Gastrocnemius medialis (tissue), 4 donors: ENCODE measurements at places on chromosomes 7 and 10. TPM values are rescaled to one million over a fixed set of nuclear protein-coding genes. Genes with fewer than 3 reads are reported as not detected.

- no peak overlapping the region for H3K27ac ChIP-seq
- H3K27me3 ChIP-seq, result no peaks in the 10 kb centered on the region
- DNase-seq, result no peak
- H3K36me3 ChIP-seq, result no peaks in the 10 kb centered on the region
These were observed 206.4 kb upstream of the NFE2L3 start for GRCh38 chr7:25945608-25946007.

GRCh38 chr10:57786850-57787750 lies 480.6 kb downstream of the IPMK start:
- H3K27me3 ChIP-seq, result no peaks in the 10 kb centered on the region
- no peaks in the 10 kb centered on the region for H3K4me1 ChIP-seq
- H3K36me3 ChIP-seq, result no peaks in the 10 kb centered on the region
- no peak for DNase-seq
- no peak overlapping the region for H3K27ac ChIP-seq
- H3K4me3 ChIP-seq, result no peak overlapping the region

- H3K36me3 ChIP-seq, result no peaks in the 10 kb centered on the region
- peak; percentile 13 for DNase-seq
- peak within 1 kb of the TSS; percentile 74 for H3K4me3 ChIP-seq
- no peaks in the 10 kb centered on the region for H3K27me3 ChIP-seq
These were observed at the start of gene NT5C3A for GRCh38 chr7:33062023-33062781. Gene NT5C3A, minus strand, starts transcription at chr7:33062776. Its CDS starts 71 bp downstream, at chr7:33062705.

DNA sequence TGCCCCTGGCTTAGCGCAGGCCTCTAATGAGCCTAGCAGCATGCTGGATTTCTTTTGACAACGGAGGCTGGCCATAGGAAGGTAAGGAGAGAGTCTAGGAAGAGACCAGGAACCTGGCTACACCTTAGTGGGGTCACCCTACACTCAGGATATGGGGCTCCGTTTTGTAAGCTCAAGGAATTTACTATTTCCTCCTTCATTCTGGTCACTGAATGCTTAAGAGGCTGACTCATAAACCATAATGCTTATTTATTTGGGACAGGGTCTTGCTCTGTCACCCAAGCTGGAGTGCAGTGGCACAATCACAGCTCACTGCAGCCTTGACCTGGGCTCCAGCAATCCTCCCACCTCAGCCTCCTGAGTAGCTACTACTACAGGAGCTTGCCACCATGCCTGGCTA lies 38.4 kb downstream of the CARD11 start:
- H3K36me3 ChIP-seq, result no peaks in the 10 kb centered on the region
- no peak overlapping the region for H3K4me3 ChIP-seq
- H3K27me3 ChIP-seq, result no peaks in the 10 kb centered on the region
- H3K4me1 ChIP-seq, result no peaks in the 10 kb centered on the region
- no peak for DNase-seq

DNA sequence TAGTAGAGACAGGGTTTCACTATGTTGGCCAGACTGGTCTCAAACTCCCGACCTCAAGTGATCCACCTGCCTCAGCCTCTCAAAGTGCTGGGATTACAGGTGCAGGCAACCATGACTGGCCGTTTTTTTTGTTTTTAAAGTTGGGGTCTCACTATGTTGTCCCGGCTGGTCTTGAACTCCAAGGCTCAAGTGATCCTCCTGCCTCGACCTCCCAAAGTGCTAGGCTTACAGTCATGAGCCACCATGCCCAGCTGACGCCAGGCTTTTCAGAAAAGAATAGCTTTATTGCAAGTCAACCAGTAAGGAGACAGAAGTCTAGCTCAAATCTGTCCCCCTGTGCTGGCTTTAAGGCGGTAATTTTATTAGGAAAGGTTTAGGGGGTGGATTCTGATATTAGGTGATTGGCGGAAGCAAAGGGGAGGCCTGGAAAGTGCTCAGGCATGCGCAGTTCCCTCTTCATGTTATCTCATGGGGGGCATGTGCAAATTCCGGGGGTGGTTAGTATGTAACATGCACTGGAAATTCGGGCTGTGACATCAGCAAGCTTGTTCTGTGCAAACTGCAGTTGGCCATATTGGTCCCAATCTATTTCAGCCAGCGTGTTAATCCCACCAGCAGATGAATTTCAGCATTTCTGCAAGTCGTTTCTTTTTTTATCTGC lies 42.7 kb downstream of the LIMK1 start:
- H3K4me1 ChIP-seq, result no peaks in the 10 kb centered on the region
- no peak overlapping the region for H3K27ac ChIP-seq
- H3K27me3 ChIP-seq, result no peaks in the 10 kb centered on the region
- no peak overlapping the region for H3K4me3 ChIP-seq

- DNase-seq, result peak; percentile 34
- H3K36me3 ChIP-seq, result no peaks in the 10 kb centered on the region
- H3K4me1 ChIP-seq, result peaks cover 25% of the 10 kb centered on the region
- peak overlapping the region; percentile 97 for H3K27ac ChIP-seq
- no peaks in the 10 kb centered on the region for H3K27me3 ChIP-seq
- H3K4me3 ChIP-seq, result peak overlapping the region; percentile 90
These were observed 649 bp downstream of the ACTR3B start for GRCh38 chr7:152759949-152760853.

- H3K27me3 ChIP-seq, result no peaks in the 10 kb centered on the region
- DNase-seq, result no peak
- no peaks in the 10 kb centered on the region for H3K4me1 ChIP-seq
- no peak overlapping the region for H3K4me3 ChIP-seq
- H3K36me3 ChIP-seq, result no peaks in the 10 kb centered on the region
These were observed 55.7 kb upstream of the PTER start for GRCh38 chr10:16381083-16381482.

DNA sequence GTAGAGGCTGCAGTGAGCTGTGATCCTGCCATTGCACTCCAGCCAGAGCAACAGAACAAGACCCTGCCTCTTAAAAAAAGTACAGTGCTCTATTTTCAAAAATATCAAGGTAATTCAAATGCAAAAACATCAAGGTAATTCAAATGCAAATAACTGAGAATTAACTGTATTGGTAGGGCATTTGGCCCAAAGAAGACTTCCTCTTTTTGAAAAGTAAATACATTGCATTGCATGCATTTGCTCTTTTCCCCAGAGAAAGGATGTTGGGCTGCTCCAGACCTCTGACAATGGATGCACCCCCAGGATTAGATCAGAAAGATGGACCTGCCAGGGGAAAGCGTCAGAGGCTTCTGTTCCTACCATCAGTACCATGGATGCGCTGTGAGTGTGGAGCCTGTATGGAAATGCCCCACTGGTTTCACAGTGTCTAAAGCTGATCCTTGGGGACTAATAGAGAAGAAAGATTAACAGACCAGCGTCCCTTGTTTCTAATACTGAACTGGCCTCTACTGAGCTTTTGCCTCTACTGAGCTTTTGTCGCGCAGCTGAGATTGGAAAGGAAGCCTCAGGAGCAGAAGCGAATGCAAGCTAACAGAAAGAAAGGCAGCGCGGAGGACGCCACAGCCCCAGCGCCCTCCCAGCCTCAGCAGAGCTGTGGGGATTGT lies 93.5 kb upstream of the LYZL2 start:
- H3K4me3 ChIP-seq, result no peak overlapping the region
- H3K27me3 ChIP-seq, result no peaks in the 10 kb centered on the region
- no peaks in the 10 kb centered on the region for H3K36me3 ChIP-seq
- no peaks in the 10 kb centered on the region for H3K4me1 ChIP-seq
- no peak overlapping the region for H3K27ac ChIP-seq

- no peaks in the 10 kb centered on the region for H3K27me3 ChIP-seq
- no peak overlapping the region for H3K4me3 ChIP-seq
- no peaks in the 10 kb centered on the region for H3K4me1 ChIP-seq
- H3K27ac ChIP-seq, result no peak overlapping the region
These were observed 83.6 kb downstream of the PROSER2 start for GRCh38 chr10:11906714-11907113.

GRCh38 chr10:114131094-114131493 lies 42.9 kb downstream of the CCDC186 start:
- H3K36me3 ChIP-seq, result peaks cover 98% of the 10 kb centered on the region
- H3K4me3 ChIP-seq, result no peak overlapping the region
- H3K4me1 ChIP-seq, result no peaks in the 10 kb centered on the region
- H3K27ac ChIP-seq, result no peak overlapping the region
- no peaks in the 10 kb centered on the region for H3K27me3 ChIP-seq
- DNase-seq, result no peak

- H3K27ac ChIP-seq, result no peak overlapping the region
- H3K4me3 ChIP-seq, result no peak overlapping the region
- H3K36me3 ChIP-seq, result no peaks in the 10 kb centered on the region
These were observed 359.3 kb downstream of the PCLO start for GRCh38 chr7:82803411-82803810.

- no peak overlapping the region for H3K4me3 ChIP-seq
- no peaks in the 10 kb centered on the region for H3K36me3 ChIP-seq
- H3K27ac ChIP-seq, result no peak overlapping the region
- DNase-seq, result no peak
These were observed 55.6 kb upstream of the BET1 start for GRCh38 chr7:94059746-94060145.

GRCh38 chr7:20778063-20778721 lies 8.5 kb downstream of the SP8 start:
- peaks cover 95% of the 10 kb centered on the region for H3K27me3 ChIP-seq
- H3K36me3 ChIP-seq, result no peaks in the 10 kb centered on the region
- H3K27ac ChIP-seq, result no peak overlapping the region
- DNase-seq, result no peak
- no peaks in the 10 kb centered on the region for H3K4me1 ChIP-seq

CLCN1 gene
- 1.9 TPM for total RNA-seq

ZNF804B gene
- not detected for total RNA-seq

ATG9B gene
- not detected for total RNA-seq

ARL3 gene
- total RNA-seq, result 1.7 TPM
